ENCODE measurements at places on chromosomes 7 and 10.

- DNase-seq: no peak
Observed at GRCh38 chr10:104415526-104416165, 62.0 kb downstream of the CFAP58 start.

- no peak for DNase-seq
Observed at GRCh38 chr7:100765250-100765649, 31.9 kb downstream of the ZAN start.

DNA sequence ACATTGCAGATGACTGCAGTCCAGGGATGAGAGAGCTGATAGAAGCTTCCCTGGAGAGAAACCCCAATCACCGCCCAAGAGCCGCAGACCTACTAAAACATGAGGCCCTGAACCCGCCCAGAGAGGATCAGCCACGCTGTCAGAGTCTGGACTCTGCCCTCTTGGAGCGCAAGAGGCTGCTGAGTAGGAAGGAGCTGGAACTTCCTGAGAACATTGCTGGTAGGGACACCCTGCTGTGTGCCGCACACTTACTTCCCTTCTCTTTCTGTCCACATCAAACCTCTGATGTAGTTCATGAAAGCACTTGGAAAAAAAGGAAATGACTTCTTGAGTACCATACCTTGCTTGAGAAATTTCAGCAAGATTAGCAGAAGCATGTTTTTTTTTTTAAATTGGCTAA is 25.3 kb downstream of the MAP3K8 start:
- peak; percentile 96 for DNase-seq

GRCh38 chr10:118563373-118563890 is 32.0 kb downstream of the PRLHR start:
- DNase-seq: no peak

DNA sequence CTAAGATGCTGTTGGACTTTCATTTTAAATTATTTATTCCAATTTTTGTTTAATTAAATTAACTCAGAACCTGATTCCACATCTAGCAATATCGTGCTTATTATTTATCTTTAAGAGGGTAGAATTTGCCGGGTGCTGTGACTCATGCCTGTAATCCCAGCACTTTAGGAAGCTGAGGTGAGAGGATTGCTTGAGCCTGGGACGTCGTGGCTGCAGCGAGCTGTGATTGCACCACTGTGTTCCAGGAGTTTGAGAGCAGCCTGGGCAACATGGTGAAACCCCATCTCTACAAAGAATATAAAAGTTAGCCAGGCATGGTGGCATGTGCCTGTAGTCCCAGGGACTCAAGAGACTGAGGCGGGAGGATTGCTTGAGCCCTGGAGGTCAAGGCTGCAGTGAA is 47.8 kb downstream of the ZFAND4 start:
- DNase-seq: no peak

- no peak for DNase-seq
Observed at GRCh38 chr7:96100737-96101136, 221.2 kb downstream of the SLC25A13 start.

DNA sequence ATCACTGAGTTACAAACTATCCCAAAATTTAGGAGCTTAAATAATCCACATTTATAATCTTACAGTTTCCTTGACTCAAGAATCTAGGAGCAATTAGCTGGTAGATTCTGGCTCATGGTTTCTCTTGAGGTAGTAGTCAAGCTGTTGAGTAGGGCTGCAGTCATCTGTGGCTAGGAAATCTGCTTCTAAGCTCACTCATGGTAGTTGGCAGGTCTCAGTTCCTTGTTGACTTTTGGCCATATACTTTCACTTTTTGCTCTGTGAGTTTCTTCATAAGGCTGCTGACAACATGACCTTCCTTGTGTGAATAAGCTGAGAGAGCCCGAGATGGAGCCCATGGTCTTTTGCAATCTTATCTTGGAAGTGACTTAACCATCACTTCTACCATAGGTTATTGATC is 10.8 kb upstream of the ETV1 start:
- no peak for DNase-seq

DNA sequence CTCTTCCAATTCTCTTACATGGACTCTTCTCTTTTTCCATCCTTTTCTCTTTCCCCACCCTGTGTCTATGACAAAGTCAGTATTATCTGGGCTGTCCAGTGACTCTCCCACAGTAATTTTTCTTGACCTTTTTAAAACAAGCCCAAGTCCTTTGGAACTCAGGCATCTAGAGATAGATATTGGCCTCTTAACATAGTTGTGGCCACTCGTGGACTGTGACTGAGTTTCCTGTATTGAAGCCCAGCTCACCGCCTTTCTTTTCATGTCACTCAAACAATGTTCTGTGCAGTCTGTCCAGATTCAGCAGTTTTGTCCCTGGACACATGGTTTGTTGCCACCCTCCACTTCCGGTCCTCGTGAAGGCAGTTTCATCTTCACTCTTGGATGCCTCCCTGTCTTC is 110.9 kb upstream of the CDC14C start:
- DNase-seq: no peak

GRCh38 chr7:85094046-85094725 is 92.7 kb downstream of the SEMA3D start:
- no peak for DNase-seq

GRCh38 chr10:86932674-86933073 is 24.7 kb downstream of the MMRN2 start:
- no peak for DNase-seq

GRCh38 chr10:31902625-31903024 is 26.0 kb downstream of the ARHGAP12 start:
- no peak for DNase-seq

GRCh38 chr10:124625831-124626238 is 118.3 kb downstream of the FAM53B start:
- no peak for DNase-seq

DNA sequence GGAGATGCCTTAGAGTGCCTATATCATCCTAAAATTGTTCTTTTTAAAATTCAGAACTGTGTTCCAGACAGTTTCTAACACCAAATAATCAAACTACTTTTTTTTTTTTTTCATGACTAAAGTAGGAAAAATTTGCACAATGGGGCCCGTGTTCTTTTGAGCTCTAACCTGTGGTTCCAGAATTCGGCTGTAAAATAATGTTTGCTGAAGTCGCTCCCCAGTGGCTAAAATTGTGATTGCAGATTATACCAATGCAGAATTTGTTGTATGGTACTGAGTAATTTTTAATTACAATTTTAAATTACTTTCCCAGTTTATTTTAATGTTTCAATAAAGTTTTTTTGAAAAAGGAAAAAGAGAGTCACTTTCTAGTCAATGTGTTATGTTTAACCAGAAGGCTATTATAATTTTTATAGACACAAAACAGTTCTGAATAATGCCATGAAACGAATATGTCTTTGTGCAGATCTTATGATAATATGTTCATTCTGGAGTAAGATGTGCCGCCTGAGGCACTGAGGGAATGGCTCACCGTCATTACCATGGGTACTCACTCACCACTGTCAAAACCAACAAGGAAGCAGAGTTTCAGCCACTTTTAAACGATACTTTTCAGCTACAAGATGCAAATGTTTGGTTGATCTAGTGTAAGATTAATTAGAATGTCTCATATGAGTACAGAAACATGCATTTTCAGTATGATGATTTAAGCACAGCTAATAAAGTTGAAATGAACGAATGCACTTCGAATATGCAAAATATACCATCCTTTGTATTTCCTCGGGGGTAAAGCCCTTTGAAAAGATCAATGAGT is 173.6 kb downstream of the PRKCQ start:
- DNase-seq: no peak

DNA sequence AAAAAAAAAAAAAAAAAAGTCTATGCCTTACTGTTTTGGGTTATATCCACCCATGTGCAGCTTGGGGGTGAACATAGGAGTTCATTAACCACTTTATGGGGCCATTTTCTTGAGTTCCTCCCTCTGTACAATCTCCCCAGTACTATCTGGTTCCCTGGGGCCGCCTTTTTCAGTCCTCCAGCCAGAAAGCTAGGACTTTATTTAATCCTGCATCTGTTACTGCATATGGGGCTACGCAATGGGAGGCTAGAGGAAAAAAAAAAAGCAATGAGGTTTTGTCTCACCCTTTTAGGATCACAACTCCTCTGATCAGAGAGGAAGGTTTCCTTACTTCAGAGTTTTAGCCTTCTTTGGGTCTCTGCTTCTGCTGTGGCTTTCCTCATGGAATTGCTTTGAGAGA is 51.0 kb downstream of the BTRC start:
- no peak for DNase-seq

DNA sequence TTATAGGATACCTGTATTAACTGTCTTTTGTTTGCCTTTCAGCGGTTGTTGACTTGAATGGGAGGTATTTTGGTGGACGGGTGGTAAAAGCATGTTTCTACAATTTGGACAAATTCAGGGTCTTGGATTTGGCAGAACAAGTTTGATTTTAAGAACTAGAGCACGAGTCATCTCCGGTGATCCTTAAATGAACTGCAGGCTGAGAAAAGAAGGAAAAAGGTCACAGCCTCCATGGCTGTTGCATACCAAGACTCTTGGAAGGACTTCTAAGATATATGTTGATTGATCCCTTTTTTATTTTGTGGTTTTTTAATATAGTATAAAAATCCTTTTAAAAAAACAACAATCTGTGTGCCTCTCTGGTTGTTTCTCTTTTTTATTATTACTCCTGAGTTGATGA is 26.6 kb downstream of the RBM17 start:
- no peak for DNase-seq

DNA sequence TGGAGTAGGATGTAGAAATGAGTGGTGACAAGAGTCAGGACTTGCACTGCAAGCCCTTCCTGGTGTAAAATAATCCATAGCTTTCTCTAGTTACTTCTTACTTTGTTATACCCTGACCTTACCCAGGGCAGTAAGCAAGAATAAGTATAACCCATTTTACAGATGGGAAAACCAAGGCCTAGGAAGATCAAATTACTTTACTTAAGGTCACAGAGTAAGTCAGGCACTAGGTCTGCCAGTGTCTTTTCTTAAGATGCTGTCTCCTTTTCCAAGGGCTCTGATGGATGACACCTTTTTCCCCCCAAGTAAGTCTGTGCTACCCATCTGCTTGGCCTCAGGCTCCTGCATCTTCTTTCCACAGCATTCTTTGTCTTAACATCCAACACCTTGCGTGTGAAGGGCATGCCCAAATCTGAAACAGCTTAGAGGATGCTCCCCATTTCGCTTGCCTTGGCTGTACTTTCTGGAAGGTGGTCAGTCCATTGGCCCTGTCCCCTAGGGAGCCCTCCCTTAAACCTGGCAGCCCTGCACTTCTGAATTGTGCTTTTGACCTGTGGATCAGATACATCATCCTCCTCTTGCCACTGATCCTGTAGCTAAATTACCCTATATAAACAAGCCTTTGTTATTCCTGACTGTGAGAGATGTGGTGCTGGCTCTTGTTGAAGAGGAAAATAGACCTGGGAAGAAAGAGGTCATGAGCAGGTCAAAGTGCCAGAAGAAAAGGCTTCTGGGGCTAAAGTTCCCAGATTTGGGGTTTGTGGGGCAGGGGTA is 168.6 kb downstream of the LRMDA start:
- DNase-seq: no peak

DNA sequence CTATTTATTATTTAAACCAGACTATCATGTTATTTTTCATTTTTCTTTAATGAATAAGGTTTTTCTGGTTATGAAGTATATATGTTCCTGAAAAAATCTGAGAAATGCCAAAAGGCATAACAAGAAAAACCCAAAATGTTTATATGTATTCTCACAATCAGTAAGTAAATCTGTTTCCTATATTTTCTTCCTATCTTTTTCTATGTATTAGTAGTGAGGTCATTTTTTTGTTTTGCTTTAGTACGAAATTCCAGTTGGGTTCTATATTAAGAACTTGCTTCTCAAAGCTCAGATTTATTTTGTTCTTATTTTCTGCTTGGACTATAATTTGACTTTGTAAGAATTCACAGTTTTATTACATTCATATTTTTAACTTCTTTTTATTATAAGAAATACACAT is 287.5 kb upstream of the NFE2L3 start:
- DNase-seq: no peak

DNA sequence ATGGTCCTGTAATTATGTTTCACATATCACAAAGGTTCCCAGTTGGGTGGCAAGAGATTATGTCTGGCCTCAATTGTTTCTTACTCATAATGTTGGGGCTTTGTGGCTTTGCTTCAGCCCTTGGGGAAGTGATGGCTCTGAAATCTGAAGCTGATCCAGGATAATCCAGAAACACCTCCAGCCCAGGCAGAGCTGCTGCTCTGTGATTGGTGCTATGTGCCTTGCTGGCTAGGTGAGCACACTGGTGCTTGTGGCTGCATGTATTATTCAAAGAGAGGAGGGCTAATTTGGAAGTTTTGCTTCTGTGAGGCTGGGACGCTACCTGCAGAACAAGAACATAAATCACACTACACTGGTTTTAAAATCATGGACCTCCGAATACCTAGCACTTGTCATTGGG is 346.6 kb upstream of the MGMT start:
- no peak for DNase-seq

DNA sequence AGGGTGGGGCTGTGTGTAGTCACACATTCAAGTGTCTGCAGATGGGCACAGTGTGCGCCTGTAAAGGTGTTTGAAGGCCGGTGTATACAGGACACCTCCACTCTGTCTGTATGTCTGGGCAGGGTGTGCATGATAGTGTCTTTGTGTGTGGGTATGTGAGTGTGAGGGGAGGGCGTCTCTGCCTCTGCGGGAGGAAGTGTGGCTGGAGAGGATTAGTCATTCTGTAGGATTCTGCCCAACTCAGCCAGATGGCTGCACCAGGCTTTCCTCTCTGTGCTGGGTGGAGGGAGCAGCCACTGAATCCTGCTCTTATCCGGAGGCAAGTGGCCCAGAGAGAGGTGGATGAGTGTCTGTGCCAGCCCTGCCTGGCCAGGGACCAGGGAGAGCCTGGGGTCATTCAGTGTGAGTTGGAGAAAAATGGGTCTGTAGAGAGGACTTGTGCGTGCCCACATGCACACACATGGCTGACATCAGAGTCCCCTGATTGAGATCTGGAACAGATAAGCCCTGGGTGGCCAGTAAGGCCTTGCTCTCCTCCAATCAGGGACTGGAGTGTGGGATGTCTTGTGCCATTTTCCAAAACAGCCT is 1.7 kb downstream of the SFXN3 start:
- peak; percentile 54 for DNase-seq

DNA sequence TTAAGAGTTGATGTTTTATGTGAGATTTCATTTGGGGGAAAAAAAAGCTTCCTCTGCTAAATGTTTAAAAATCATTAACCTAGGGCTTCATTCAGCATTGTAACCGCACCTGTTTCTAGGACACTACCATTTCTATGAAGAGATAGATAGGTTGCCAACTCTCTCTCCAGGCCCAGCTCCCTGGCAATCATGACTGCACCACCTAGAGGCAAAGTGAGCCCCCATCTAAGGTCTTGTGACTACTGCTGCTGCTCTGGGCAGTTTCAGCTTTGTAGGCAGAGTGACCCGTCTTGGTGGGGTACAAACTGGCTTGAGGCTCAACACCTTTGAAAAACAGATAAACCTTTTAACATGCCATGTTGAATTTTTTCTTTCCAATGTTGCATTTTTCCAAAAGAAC is 27.3 kb upstream of the MRC1 start:
- DNase-seq: no peak

- DNase-seq: no peak
Observed at GRCh38 chr10:20971901-20972300, 74.8 kb upstream of the NEBL start.

GRCh38 chr10:86411281-86411841 is 44.8 kb upstream of the GRID1 start:
- peak; percentile 82 for DNase-seq

- DNase-seq: no peak
Observed at GRCh38 chr10:126349101-126349500, 39.2 kb downstream of the ADAM12 start.

Measured in inflammatory macrophage treated with lipopolysaccharide for 1 hour (primary cell).